Endodermal cell (in vitro differentiated cells): ENCODE measurements at places on chromosomes 11 and 22. TPM values are rescaled to one million over a fixed set of nuclear protein-coding genes. Genes with fewer than 3 reads are reported as not detected.

The OMP gene
- total RNA-seq: 1.6 to 2.5 TPM in 2 of 3 replicates, not detected in the other

The PPP1R14B gene
- total RNA-seq: 265 and 288 TPM in 2 replicates

The BATF2 gene
- total RNA-seq: 0.34 TPM in 1 of 2 replicates, not detected in the other

The C11orf86 gene
- total RNA-seq: not detected in 3 replicates

The OR8G1 gene
- 0.11 and 0.34 TPM in 2 replicates for total RNA-seq

The MTMR3 gene
- 38.0 to 56.1 TPM (median 41.3 TPM) in 3 replicates for total RNA-seq

The DMC1 gene
- 3.8 and 4.2 TPM in 2 replicates for total RNA-seq

The CNTN5 gene
- 0.81 and 1.4 TPM in 2 replicates for total RNA-seq

The EIF4G2 gene
- 967 and 1,007 TPM in 2 replicates for total RNA-seq

The ZP1 gene
- total RNA-seq: not detected in 2 replicates

The APOL3 gene
- total RNA-seq: 0.46 to 1.2 TPM (median 1.1 TPM) in 3 replicates

The MS4A15 gene
- total RNA-seq: not detected in 3 replicates

The ZNHIT2 gene
- 4.4 to 11.0 TPM (median 9.7 TPM) in 3 replicates for total RNA-seq

The OR8A1 gene
- 0.06 to 0.22 TPM in 2 of 3 replicates, not detected in the other for total RNA-seq

DNA sequence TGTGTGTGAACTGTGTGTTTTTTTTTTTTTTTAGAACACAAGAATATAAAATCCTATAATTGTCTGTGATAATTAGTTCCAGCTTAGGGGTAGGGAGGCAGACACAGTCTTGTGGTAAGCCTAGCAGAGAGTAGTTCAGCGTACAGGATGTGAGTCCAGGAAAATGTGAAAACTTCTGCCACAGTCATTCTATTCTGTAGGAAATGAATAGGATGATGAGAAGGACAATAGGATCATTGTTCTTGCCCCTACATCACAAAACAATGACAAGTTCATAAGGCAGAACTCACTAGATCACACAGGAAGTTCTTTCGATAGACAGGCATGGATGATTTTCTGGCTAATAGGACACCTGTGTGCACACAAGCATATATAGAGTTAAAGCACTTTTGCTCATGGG lies 132.2 kb downstream of the NAV2 start:
- DNase-seq: no peak

DNA sequence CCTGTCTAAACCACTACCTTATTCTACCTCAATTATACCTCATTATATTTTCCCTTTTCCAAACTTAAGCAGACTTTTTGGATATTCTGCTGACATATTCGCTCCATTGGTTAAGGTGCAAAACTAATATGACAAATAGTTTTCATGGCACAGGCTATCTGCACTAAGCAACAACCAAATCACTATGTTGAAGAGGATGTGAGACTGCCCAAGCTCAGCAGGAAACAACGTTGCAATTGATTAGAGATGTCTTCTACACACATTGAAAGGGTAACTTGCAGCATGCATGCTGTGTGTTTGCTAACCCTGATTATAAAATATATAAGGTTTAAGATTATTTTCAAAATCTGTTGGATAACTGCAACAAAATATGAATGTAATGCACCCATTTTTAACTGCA lies 61.6 kb downstream of the STK33 start:
- no peak for DNase-seq

DNA sequence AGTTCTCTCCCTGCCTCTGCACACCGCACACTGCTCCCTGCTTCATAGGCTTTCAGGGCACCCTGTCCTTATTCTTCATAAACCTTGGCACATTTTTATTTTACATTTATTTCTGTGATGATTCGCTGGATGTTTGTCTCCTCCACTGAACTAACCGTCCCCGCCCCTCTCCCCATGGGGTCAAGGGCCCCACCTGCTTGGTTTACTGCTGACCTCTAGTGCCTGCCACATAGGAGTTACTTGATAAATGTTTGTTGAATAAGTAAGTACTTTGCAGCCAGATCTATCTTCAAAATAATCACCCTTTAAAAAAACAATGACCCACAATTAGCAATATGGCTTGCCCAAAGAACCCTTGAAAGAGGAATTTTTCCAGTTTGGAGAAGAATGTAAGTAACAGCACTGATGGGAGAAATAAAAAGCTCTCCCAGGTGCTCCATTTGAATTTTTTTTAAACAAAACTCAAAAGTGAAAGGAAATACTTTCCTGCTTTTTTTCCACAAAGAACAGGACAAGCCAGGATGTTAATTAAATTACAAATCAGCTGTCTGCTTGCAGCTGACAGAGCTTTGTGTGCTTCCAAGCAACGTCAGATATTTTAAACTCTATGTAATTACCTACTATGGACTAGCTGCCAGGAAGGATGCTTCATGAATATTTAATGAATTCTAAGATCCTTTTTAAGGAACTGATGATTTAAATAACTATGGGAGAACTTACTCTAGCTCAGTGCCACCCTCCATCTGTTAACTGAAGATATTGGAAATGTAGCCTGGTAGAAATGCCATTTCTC lies 1083.6 kb downstream of the DLG2 start:
- DNase-seq: peak; percentile 90

- no peak for DNase-seq
Observed at GRCh38 chr22:46010951-46011626, 34.1 kb upstream of the WNT7B start.

DNA sequence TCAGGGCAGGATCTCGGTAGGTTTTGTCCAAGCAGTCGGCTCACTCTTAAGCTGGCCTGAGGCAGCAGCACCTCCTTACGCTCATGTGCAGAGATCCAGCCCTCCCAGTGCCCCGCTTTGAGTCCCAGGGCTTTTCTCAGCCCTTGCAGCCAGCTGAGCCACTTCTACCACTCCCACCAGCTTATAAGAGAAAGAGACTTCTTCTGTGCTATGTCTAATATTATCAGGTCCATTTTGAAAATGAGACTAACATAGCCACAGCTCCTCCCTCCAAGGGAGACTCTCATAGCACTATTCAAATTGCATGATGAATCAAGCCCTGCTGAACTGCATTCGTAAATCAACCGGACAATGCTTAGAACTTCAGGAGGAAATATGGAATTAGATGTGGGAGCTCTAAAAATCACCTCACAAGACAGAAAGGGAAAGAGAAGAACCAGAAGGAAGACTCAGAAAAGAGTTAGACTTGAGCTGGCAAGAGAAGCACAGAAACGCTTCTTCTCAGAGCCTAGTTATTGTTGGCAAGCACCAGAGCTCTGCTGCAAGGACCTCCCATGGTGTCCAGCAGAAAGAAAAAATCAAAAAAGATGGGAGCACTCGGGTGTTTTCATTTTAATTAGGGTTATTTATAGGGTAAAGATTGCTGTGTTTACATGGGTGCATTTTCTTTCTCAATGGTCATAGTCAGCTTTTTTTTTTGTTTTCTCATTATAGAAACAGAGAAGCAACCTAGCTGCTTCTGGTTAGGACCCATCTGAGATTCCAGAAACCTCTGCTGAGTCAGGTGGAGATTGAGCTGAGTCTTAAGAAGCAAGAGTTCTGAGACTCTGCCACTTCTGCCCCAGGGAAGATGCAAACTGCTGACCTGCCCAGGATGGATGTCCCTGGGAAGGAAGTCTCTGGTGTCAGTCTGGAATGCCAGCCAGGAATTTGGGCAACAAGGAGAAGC lies 181.4 kb downstream of the ETS1 start:
- DNase-seq: peak; percentile 60

DNA sequence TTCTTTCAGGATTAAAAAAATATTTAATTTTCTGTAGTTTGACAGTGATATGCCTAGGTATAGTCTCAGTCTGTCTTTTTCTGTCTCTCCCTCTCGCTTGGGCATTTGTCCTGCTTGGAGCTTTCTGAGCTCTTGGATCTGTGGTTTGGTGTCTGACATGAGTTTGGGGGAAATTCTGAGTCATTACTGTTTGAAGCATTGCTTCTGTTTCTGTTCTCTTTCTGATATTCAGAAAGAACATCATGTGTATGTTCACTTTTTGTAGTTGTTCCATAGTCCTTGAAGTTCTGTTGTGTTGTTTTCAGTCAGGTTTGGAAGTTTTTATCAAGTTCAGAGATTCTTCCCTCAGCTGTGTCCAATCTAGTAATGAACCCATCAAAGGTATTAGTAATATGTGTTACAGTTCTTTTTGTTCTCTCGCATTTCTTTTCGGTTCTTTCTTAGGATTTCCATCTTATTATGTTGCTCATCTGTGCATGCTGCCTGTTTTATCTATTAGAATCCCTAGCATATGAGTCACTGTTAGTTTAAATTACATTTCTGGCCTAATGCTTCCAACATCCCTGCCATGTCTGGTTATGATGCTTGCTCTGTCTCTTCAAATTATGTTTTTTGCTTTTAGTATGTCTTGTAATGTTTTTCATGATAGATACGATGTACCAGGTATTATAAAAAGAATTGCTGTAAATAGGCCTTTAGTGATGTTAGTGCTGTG lies 48.4 kb downstream of the DDX10 start:
- DNase-seq: no peak

DNA sequence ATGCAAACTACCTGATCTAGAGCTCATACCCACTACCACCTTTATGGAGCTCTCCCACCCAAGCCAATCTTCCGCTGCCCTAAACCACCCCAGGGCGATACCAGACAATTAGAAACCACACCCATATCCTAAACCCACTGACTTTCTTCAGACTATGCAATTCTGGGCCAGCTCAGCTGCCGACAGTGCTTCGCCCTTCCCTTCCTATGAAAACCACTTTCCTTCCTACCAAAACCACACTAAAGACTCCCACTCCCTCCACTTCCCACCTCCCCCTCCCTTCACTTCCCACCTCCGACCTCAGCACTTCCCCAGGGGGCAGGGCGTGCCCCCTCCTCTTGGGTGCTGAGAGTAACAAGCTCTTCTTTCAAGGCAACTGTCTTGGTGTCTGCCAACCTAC lies 25.1 kb downstream of the B3GAT1 start:
- no peak for DNase-seq

GRCh38 chr11:30316237-30316636 lies 6.7 kb upstream of the ARL14EP start:
- no peak for DNase-seq

DNA sequence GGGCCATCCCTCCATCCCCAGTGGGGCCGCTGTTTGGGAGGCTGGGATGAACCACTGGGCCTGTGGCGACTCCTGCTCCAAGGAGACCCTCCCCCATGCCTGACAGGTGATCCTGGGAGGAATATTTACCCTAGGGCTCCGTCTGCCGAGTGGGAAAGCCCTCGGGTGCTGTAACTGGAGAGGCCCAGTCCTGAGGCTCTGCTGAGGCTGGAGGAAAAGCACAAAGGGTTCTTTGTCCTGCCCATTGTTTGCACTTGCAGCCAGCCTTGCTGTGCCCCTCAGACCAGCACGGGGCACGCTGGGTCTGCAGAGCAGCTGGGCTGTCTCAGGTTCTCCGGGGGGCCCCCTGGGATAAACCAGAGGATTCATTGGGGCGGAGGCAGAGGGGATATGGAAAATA lies 321.1 kb downstream of the MN1 start:
- no peak for DNase-seq

GRCh38 chr11:21195995-21196394 lies 526.6 kb downstream of the NELL1 start:
- DNase-seq: no peak

GRCh38 chr11:60204922-60205321 lies 22.0 kb upstream of the MS4A6A start:
- DNase-seq: no peak

GRCh38 chr22:38081636-38081940 lies 2.4 kb downstream of the SLC16A8 start:
- no peak for DNase-seq

DNA sequence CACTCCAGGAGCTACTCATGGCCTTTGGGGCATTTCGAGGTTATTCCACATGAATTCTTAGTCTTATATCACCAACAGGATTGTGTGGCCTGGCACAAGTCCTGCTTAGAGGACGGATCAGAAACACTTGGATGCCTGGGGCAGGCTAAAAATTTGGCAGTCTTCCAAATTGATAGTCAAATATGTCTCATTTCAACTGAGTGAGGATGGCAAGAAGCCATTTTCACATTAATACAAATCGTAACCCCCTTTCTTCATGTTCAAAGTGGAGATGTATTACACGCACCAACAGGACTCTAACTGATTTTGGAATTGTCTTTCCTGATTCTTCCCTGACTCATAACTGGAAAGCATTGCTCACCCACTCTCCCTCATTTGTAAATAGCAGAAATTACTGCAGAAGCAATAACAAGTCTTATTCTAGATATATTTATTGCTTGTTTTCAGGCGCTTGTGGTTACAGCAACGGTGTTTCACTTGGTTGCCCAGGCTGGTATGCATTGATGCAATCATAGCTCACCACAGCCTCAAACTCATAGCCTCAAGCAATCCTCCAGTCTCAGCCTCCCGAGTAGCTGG lies 10.3 kb upstream of the CCDC86 start:
- DNase-seq: no peak

- DNase-seq: no peak
Observed at GRCh38 chr22:27412866-27413445, 388.6 kb downstream of the MN1 start.

GRCh38 chr11:125394296-125394695 lies 101.8 kb downstream of the FEZ1 start:
- DNase-seq: no peak

- peak; percentile 97 for DNase-seq
Observed at GRCh38 chr22:37330200-37331033, 48.1 kb downstream of the CYTH4 start.

DNA sequence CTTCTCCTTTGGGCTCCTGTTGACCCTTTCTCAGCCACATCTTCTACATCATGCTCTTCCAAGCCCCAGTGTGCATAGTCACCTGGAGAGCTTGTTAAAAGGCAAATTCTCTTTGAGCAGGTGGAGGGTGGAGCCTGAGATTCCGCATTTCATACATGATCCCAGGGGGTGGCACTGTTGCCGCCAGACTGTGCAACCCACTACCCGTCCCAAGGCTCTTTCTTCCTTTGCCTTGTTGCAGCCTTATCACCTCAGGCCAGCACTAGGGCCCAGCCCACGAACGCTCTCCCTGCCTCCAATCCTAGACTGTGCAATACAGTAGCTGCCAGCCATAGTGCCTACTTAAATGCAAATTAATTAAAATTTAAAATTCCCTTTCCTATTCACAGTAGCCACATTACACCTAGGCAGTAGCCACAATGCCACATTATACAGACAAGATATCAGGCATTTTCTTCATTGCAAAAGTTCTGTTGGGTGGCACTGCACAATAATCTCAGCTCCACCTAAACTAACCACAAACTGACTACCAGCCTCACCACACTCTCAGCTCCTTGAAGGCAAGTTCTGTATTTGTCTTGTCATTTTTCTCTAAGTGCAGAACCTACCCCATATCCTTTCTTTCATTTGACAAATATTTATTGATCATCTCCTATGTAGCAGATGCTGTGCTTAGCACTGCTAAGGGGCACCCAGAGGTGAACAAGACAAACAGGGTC lies 4.6 kb upstream of the KCNJ5 start:
- peak; percentile 68 for DNase-seq

DNA sequence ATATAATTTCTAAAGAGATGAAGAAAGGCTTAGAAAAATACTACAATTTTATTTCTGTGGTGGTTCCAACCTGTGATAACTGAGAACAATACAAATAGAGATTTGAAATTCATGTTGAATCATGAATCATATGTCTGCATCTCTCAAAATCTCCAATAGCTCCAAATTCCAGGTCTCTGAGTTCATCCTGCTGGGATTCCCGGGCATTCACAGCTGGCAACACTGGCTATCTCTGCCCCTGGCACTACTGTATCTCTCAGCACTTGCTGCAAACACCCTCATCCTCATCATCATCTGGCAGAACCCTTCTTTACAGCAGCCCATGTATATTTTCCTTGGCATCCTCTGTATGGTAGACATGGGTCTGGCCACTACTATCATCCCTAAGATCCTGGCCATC lies at the start of gene OR56B1:
TSS of gene OR56B1 (plus strand) at position 53 of the 400 bp plus-strand sequence. CDS start at position 122, 69 bp downstream.
- DNase-seq: no peak

GRCh38 chr22:36008131-36008530 lies 20.5 kb downstream of the RBFOX2 start:
- no peak for DNase-seq

GRCh38 chr11:57463671-57464538 lies 3.6 kb downstream of the RTN4RL2 start:
- peak; percentile 46 for DNase-seq

GRCh38 chr11:6431861-6432260 lies 8.9 kb downstream of the HPX start:
- DNase-seq: no peak
